GM23248 (cell line): ENCODE measurements at places on chromosomes 3 and 15.
A peak's percentile ranks its signal among the peaks of the same experiment; 100 is the strongest.

GRCh38 chr3:130709671-130710070 lies 37.0 kb downstream of the PIK3R4 start:
- peak; percentile 27 for DNase-seq

DNA sequence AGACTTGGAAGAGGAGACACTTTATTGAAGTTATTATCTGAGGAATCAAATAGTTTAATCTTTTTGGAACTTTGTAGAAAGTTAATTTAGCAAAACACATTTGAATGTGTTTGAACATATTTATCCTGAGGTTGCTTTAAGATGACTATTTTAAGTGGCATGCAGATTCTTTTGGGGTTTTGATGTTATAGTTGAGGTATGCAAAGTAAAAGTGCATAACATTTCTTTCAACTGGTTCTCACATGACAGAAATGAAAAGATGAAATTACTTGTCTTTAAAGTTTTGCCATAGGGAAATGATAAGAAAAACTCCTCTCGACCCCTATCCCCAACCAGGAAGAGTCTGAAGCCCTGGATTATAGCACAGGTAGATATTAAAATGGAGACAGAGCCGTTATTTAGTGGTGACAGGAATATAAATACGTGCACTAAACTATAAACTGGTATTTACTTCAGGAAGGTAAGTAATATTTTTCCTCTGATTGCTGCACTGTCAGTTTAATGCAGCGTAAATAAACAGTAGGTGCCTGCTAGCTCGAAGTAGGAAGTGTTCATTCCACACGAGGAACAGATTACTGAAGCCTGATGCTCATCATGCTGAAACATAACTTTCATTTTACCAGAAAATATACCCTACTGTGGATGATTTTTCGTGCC lies 15.1 kb upstream of the SATB1 start:
- DNase-seq, result peak; percentile 50

- DNase-seq, result no peak
Observed at GRCh38 chr3:170367797-170368196, 10.3 kb downstream of the SKIL start.

GRCh38 chr15:101492766-101493692 lies 3.5 kb upstream of the PCSK6 start:
- DNase-seq, result no peak

- DNase-seq, result peak; percentile 36
Observed at GRCh38 chr3:107699682-107700081, 176.9 kb downstream of the BBX start.

DNA sequence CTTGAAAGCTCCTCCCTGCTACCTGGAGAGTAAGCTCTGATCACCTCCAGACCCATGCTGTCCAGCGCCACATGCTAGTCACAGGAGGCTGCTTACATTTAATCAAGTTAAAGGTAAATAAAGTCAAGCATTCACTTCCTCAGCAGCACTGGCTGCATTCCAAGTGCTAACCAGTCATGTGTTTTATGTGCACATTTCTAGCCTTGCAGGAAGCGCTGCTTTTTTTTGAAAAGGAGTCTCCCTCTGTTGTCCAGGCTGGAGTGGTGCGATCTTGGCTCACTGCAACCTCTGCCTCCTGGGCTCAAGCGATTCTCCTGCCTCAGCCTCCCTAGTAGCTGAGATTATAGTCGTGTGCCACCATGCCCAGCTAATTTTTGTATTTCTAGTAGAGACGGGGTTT lies 279.2 kb downstream of the GABRG3 start:
- peak; percentile 3 for DNase-seq

DNA sequence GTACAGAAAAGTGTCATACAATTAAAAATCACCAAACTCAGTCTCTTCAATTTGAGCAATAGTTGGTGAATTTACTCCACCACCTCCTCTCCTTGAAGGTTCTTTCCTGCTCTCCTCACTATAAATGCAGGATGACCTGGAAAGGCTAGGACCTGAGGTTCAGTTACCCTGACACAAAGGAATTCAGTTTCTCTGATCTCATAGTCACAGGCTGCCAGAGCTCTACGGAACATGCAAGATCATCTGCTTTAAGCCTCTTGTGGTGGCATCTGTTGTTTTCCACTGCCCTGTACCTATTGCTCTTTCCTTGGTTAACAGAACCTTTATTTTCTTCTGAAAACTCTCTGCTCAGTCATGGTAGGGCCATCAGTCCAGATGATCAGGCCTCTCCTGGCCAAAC lies 4.9 kb upstream of the TP63 start:
- peak; percentile 9 for DNase-seq

- peak; percentile 3 for DNase-seq
Observed at GRCh38 chr15:91975241-91975978, 121.9 kb downstream of the SLCO3A1 start.

GRCh38 chr15:101455291-101456025 lies 34.0 kb downstream of the PCSK6 start:
- DNase-seq, result peak; percentile 65

DNA sequence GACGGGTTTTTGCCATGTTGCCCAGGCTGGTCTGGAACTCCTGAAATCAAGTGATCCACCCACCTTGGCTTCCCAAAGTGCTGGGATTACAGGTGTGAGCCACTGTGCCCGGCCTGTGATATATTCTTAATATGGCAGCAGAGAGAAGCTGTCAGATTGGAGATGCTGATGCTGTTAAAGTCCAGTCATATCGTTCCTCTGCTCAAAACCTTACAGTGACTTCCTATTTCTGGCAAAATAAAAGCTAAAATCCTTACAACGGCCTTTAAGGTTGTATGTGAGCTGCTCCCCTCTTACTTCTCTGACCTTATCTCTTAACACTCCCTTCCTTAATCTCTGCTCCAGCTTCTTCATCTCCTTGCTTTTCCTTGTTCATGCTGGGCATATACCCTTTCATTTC lies 26.6 kb upstream of the MGA start:
- no peak for DNase-seq

GRCh38 chr3:100120693-100121092 lies 6.4 kb upstream of the FILIP1L start:
- no peak for DNase-seq
